ENCODE measurements at places on chromosomes 2 and 18.
A peak's percentile ranks its signal among the peaks of the same experiment; 100 is the strongest.

GRCh38 chr18:48612511-48612910 is 73.7 kb downstream of the CTIF start:
- no peak for DNase-seq

GRCh38 chr2:164703915-164704706 is 82.8 kb upstream of the GRB14 start:
- DNase-seq: no peak

- DNase-seq: no peak
Observed at GRCh38 chr18:66764230-66764629, 160.3 kb upstream of the CDH19 start.

DNA sequence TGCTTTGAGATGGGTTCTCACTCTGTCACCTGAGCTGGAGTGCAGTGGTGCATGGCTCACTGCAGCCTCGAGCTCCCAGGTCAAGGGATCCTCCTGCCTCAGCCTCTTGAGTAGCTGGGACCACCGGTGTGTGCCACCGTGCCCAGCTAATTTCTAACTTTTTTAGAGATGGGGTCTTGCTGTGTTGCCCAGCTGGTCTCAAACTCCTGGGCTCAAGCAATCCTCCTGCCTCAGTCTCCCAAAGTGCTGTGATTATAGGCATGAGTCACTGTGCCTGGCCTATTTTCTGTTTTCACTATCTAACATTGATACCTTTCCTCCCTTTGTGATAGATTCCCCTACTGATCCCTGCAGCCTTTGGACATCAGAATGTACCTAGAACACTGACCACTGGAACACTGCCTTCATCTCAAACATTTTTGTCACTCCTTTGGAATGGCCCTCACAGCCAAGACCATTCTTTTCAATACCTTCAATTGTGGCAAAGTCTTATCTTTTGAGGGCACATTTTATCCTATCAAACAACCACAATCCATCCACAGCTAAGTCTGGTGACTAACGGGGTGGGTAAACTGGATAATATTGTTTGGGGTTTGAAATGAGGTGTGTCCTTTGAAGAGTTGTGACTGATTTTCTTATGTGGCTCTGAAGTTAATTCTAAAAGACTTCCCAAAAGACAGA is 43.7 kb downstream of the EPAS1 start:
- no peak for DNase-seq

- no peak for DNase-seq
Observed at GRCh38 chr2:217429981-217430500, 570.2 kb upstream of the TNP1 start.

DNA sequence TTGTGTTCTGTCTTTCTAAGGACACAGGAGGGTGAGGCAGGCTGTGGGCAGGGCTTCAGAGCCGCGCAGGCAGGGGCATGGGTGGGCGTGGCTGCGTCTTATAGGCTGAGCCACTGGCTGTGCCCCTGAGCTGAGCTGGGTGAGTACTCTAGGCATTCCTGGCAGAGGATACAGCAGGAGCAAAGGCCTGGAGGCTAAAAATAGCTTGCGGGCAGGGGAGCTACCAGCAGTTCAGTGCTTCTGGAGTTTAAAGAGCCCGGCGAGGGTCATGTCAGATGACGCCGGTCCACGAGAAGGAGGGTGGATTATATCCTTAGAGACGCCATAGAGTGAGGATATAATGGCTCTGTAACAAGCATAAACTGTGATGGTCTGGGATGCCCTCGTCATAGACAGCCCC is 31.5 kb upstream of the PDIA6 start:
- DNase-seq: no peak

DNA sequence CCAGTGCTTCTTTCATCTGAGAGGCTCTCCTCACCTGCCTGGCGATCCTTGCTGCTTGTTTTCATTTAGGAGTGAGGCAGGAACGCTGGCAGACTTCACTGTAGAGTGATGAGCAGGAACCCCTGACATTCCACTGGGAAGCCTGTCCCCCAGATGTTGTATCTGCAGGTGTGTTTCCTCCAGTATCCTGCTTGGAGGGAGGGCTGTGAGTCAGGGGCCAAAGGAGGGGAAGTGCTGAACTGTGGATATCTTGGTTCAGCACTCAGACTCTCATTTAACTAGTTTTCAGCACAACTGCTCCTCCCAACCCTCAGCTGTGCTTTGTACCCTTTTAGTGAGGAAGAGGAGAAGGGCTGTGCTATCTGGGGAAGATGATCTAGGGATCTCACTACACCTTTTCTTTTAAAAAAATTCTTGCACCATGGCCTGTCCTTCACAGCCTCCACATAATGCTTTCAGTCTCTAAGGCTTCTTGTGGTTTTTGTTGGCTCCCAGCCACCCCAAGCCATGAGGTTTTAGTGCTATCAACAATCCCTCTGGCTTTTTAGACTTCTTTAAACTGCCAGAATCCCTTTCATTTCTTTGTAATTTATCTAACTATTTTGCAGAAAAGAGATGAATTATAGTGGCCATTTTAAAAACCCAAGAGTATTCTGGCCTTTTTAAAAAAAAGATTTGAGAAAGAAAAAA is 11.2 kb downstream of the ANKAR start:
- no peak for DNase-seq

DNA sequence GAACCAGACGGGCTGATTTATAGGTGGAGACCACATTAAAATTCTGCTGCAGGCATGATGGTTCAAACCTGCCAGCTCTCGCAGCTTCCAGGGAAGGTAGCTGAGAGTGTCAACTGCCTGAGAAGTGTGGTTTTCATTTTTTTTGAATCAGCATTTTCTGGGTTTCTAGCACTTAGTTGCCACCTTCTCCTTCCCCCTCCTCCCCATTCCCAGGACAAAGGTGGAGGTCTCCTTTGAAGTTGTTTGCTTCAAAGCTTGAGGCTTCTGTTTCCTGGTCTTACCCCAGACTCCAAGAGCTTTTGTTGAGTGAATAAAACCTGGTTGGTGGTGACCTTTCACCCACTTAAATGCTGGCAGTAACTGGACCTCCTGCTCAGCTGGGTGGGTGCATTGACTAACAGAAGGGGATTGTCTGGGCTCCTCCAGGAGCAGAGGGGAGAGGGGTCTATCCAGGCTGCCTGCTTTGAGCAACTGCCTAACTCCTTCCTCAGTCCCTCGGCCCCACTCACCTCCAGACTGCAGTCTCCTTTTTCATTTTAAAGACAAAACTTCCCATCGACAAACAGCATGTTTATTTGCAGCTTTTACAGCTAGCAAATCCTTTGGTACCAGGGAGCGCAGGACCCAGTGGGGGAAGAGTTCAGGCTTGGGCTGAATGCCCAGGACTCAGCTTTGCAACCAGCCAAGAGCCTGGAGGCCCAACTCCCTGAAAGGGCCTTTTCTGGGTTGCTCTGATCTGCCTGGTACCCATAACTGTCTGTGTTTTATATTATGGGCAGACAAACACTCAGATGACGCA is 3.5 kb downstream of the RHOB start:
- peak; percentile 75 for DNase-seq

- DNase-seq: no peak
Observed at GRCh38 chr18:65592435-65592834, 158.4 kb upstream of the CDH7 start.

DNA sequence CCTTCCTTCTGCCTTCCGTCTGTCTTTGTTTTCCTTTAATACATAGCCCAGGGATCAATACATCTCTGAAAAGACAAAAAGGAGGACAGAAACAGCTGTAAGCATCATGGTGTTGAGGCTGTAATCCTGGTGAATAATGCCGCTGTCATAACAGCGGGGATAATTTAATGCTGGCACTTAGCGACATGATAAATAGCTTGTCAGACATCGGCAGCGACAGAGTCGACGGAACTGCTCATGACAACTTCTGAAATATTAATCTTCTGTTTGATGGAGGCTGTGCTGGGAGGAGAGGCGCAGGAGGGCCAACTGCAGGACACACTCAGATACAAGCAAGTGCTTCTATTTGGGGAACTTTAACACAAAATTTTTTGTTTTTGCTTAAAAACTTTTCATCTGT is 602.2 kb downstream of the GALR1 start:
- DNase-seq: no peak

GRCh38 chr2:110215566-110216158 is 3.3 kb upstream of the MTLN start:
- DNase-seq: no peak

- no peak for DNase-seq
Observed at GRCh38 chr2:15745907-15746702, 154.4 kb downstream of the DDX1 start.

DNA sequence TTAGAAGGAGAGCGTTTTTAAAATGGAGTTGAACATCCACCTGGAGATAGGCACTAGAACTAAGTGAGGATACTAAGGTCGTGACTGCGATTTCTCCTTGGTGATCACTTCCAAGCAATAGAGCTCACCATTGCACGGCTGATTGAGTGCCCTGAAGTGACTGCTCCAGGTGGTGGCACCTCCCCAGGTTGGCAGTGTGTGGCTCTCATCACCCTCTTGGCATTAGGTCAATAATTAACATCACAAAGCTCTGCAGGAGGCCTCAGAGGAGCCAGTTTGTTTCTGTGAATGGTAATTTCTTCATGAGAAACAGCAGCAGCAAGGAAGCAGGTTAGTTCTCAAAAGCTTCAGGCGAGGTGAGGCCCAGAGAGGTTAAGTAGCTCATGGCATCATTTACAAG is 259.6 kb downstream of the CLIP4 start:
- DNase-seq: no peak

- DNase-seq: no peak
Observed at GRCh38 chr2:199977984-199978415, 22.6 kb downstream of the MAIP1 start.

GRCh38 chr2:148720501-148721001 is 76.0 kb downstream of the EPC2 start:
- DNase-seq: peak; percentile 42

DNA sequence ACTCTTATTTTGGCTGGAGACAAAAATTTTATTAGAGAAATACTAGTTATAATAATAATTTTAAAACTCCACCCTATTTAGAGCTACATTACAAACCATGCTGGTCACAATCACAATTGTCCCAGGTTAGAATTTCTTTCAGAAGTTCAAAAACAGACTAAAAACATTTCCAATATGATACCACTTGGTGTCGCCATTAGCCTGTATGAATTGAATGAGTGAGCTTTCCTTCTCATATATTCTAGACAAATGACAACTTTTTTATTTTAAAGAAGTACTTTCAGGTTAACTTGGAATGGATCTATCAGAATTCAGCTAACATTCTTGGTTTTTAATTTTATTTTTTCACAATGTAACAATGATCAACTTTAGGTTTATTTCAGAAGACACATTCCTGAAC is 48.0 kb downstream of the SERPINB8 start:
- DNase-seq: peak; percentile 16

- DNase-seq: no peak
Observed at GRCh38 chr2:18525236-18525635, 35.2 kb downstream of the RDH14 start.

DNA sequence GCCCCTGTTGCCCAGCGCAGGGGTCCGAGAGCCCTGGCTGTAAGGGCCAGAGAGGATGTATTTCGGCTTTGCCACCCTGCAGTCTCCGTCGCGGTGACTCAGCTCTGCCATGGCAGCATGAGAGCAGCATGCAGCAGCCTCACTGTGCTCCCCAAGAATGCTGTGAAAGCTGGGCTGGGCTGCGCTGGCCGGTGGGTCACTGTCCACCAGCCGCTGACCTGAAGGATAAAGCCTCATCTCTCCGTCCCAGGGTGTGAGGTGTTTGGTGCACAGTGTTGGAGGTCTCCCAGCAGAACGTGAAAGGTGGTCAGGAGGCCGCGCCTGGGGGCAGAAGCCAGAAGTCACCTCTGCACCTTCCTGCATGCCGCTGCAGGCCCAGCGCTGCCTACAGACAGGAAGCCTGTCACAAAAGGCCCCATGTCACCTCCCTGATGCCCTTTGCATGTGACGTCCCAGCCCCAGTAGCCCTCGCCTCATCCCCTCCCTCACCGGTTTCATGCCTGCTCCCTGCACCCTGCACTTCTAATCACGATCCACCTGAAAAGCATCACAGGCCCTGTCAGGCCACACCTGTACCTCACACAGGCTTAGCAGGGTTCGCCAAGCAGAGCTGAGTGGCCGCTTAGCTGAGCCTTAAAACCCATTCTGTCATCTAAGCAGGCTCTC is 342.1 kb downstream of the EIPR1 start:
- no peak for DNase-seq

DNA sequence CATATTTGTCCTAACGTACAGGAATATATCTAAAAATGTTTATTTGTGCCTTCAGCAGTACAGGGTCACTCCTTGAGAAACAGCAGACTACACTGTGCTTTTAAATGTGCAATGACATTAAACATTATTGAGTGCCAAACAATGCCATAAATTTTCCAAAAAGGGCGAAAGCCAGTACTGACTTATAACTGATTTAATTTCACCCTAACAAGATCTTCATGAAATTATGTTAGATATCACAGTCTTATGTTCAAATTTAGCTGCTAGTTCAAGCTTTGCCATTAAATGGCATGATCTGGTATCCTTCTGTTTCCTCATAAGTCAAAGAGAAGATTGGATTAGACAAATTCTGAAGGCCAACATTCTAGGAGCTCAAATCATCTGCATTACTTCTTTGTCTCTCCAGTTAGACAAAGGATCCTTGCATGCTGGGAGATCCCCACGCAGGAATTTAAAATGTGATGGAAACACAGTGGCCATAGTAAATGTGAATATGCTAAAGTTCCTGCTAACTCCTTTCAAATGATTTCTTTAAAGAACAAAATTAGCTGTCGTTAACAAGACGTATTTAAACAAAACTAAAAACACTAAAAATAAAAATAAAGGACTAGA is 129.3 kb upstream of the STON1 start:
- DNase-seq: no peak

- DNase-seq: no peak
Observed at GRCh38 chr2:223369889-223370288, 232.3 kb downstream of the SCG2 start.

GRCh38 chr2:151771599-151772358 is 37.5 kb upstream of the NEB start:
- no peak for DNase-seq

- no peak for DNase-seq
Observed at GRCh38 chr2:14577843-14578242, 54.7 kb upstream of the LRATD1 start.

DNA sequence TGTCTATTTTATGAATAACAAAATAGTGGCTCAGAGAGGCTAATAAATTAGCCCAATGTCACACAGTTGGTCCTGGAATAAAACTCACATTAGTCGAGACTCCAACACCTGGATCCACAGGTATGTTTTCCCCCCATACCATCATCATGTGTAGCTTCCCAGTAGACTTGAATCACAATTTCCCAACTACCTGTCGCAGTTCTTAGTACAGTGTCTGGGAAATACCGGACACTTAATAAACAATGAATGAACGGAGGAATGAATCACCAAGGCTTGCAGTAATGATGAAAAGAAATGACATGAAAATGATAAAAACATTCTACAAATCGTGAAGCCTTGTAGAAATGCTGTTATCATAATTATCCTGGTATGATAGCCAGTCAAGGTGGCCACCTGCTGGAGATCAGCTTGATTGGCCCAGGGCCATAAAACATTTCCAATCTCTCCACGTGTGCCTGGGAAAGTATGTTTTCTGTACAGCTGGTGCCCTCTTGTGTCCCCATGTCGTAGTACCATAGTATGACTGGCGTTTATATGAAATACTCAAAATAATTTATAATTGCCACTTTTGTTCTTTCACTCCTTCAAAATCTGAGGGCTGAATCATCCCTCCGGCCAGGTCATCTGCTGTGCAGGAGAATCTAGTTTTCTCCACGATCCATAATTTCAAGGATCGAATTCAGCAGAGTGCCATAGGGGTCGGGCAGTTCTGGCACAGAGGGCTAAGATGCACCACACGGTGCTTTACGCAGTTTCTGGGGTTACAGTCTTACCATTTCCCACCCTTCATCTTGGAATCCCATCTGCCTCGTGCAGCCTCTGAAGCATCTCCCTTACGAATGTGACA is 95.4 kb downstream of the LAMA1 start:
- DNase-seq: no peak

GRCh38 chr2:3151153-3151918 is 226.3 kb downstream of the EIPR1 start:
- DNase-seq: no peak

Measured in NCI-H446 treated with DMSO at 0.1 percent for 48 hours (cell line).